ENCODE measurements at places on chromosomes 4 and X. TPM values are rescaled to one million over a fixed set of nuclear protein-coding genes. Genes with fewer than 3 reads are reported as not detected.
A peak's percentile ranks its signal among the peaks of the same experiment; 100 is the strongest.

DNA sequence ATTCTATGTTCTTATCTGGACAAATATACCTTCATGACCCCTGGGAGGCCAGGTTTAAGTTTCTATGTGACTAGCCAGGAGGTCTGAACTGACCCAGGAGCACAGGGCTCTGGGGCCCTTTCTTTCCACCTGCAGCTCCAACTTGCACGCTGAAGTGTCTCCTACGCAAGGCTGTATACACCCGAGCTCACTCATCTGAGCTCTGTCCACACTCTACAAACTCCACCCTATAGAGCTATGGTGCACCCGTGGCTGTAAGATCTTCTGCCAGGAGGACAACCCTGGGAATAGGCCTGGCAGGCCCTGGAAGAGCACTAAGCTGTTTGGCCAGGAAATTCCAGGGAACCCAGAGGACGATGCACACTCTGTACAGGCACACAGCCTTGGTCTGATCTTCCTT is 60.6 kb upstream of the ATOH1 start:
- DNase-seq: no peak

- DNase-seq: no peak
These were observed 85.1 kb downstream of the KIT start for GRCh38 chr4:54742636-54743399.

DNA sequence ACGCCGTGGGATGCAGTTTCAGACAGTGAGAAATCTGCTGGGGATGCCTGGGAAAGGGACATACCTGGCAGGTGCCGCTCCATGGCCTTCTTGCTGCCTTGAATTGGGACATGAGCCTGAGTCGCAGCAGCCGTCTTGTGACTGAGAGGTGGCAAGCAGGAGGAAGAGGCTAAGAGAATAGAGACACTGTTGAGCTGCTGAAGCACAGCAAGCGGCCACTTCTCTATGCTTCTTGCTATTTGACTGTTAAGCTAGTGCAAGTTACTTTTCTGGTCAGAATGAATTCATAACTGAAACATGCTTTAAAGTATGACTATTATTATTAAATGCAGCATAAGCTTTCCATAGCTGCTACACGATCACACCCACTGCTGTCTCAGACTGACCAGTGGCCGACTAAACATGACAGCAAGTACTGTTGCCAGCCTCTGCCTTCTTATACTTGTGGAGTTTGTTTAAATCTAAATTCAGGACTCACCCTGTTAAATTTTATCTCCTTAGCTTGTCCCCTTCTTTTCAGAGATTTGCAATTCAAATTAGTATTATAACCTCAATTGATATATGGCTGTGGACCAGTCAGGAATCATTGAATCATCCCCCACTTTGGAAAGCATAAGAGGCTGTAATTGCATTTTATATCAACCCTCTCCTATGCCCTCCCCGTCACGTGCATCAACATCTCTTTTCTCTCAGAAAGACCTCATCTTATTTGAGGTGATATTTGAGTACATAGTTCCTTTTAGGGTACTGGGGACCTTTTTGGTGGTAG is 24.8 kb upstream of the ACSL1 start:
- no peak for DNase-seq

DNA sequence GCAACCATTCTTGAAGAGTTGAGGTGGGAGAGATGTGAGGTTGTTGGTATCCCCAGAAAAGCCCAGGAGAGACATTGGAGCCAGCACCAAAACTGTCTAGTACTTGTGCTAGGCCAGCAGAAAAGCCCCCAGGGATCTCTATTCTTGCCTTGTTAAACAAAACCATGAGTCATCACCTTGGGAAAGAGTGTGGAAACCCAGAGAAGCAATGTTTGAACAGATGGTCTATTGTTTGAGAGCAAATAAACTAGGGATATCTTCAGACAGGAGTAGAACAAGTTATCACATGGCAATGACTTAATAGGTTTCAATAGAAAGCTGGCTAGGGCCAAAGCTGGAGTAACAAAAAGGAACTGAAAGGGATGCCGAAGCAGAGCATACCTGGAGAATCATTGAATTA is 195.7 kb upstream of the CASK start:
- DNase-seq: no peak

DNA sequence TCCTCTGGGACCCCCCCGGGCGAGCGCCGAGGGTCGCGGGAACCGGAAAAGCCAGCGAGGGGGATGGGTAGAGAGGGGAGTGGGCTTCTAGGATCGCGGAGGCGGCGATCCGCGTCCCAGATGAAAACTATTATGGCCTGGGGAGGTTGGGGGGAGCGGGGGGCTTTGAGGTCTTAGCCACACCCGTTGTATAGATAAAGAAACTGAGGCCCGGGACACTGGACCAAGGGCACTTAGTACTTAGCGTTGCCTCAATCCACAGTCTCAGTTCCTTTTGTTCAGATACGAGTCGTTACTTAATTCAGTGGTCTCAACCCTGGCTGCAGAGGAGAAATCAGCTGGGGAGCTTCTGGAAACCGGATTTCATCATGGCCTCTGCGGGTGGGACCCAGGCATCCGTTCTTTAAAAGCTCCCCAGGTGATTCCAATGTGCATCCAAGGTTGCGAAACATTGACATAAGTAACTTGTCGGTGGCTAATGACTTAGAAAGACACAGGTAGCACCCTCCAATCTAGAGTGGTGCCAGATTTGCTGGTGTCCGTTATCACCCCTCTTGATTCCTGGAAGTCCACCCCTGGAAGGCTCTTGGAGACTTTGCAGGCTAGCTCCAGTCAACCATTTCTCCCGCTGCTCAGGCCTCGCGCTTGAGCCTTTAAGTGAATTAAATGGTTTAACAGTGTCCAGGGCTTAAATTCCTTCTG is 90.7 kb downstream of the GEMIN8 start:
- DNase-seq: no peak

DNA sequence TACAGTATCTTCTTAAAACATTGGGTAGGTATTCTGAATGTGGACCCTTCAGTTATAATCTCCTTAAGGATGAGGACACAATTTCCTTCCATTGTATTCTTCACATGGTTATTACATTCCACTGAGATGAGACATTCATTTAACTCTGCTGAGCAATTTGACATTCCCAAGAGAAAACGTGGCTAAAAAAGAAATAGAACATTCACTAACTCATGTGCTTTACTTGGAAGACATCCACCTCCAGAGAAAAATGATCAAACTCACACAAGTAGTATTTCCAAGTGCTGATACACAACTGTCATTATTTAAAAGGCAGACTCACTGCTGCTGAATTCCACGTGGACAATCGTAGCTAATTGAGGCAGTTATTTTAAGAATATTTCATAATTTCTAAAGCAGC is 227.9 kb upstream of the ANKRD50 start:
- no peak for DNase-seq

- DNase-seq: no peak
These were observed 58.4 kb upstream of the CCDC149 start for GRCh38 chr4:24971192-24971591.

DNA sequence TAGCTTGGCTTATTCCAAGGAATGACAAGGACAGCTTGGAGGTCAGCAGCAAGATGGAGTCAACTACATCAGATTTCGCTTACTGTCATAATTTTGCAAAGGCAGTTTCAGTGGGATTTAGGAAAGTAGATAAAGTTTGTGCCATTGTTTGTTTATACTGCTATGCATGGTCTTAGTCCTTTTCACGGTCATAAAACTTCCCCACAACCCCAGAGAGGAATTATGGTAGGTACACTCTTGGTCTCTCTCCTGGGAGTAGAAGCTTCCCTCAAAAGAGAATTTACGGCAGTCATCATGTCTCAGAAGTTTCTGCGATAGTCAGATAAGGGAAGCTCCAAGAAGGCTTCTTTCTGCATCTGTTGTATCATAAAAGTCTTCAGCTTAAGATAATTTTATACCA is 27.9 kb upstream of the HERC6 start:
- no peak for DNase-seq

- no peak for DNase-seq
These were observed at the start of gene EREG for GRCh38 chr4:74364652-74365491. EREG (plus strand) TSS chr4:74365145; CDS start chr4:74365309, 164 bp downstream.

GRCh38 chrX:103817502-103817901 is 14.6 kb downstream of the RAB9B start:
- DNase-seq: no peak

DNA sequence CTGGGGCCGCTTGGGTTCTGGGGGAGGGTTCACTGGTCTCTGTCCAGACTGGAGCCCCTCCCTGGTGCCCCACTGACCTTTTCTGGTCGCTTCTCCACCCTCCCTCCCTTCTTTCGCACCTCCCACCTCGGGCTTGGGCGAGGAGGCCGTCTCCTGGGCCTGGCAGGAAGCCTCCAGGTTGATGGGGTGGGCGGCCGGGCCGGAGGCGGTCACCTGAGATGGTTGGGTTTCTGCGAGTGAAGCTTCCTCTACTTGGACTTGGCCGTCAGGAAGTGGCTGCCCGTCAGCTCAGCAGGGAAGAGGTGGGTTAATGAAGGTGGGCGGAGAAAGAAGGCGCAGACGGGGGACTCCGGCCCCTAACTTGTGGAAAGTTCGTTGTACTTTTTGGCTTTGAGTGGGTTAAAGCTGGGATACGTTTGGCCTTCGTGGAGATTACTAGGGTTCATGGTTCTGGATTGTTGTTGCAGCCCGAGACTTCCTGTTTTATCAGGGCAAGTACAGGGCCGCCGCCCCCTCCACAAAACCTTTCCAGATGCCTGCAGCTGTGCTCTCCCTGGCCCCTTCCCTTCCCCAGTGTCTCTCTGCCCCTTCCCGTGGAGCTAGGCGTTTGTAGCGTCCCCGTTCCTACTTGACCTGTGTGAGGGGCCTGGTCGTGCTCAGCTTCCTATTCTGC is 1.2 kb downstream of the AKAP17A start:
- DNase-seq: peak; percentile 6

GRCh38 chr4:47668810-47669408 is 169.0 kb downstream of the CORIN start:
- DNase-seq: peak; percentile 67

DNA sequence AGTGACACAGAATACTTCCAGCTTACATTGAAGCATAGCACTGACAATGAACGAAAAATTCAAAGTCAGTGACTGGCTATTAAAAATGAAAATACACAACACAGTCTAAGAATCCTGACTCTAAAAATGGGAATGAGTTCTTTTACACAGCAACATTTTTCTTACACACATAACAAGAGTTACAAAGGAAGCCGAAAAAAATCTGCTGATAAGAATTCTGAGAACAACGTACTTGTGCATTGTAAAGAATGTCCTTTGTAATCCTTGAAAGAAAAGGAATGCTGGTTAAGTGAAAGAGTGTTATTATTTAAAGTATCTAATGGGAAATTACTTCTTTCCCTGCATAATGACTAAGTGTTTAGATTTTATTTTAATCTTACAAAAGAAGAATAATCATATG is 199.4 kb downstream of the PRDM5 start:
- DNase-seq: no peak

DNA sequence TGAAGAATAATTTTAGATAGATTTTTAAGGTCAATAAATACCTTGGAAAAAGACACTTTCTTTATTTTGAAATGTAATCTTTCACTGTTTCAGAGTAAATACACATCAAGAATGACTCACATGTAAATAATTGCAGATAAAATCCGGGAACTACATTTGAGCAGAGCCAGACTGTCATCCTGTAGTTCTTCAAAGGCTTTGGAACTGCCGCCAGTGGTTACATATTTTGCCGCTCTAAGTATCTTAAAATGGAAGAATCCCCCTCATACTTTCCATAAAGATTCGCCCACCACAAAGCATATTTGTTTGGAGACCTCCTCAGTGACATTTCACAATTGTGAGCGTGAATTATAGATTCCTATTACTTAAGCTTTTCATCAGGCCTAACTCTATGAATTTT is 607.8 kb upstream of the ZFP42 start:
- DNase-seq: no peak

Gene MAGEA1
- total RNA-seq: not detected

Gene CT45A2
- not detected for total RNA-seq

Gene AMMECR1
- 7.8 TPM for total RNA-seq

Gene BTC
- total RNA-seq: not detected

Gene TMSB15C
- total RNA-seq: 3.7 TPM

Gene TMEM255A
- not detected for total RNA-seq

Gene IL3RA
- 0.45 TPM for total RNA-seq

Gene PLP2
- 128 TPM for total RNA-seq

Gene DMRTC1B
- 2.3 TPM for total RNA-seq

Gene TCEAL9
- not detected for total RNA-seq
